ENCODE measurements at places on chromosomes 4 and X.

DNA sequence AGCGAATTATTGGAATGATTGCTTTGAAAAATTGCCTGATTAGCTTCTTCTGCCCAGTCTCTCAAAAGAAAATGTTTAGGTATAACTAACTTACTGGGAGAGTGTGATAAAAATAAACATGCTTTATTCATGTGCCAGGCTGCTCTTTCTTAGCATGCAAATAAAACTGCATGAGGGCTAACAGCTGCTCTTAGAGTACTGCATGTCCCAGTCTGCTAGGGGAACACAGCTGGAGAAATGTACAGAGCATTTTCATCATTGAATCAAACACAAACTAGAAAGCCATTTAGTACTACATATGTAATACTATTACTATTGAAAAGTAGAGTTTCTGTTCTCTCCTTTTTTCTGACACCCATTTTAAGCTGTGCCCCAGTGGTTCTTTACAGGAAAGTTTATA lies 726.0 kb downstream of the GRID2 start:
- DNase-seq, result no peak

DNA sequence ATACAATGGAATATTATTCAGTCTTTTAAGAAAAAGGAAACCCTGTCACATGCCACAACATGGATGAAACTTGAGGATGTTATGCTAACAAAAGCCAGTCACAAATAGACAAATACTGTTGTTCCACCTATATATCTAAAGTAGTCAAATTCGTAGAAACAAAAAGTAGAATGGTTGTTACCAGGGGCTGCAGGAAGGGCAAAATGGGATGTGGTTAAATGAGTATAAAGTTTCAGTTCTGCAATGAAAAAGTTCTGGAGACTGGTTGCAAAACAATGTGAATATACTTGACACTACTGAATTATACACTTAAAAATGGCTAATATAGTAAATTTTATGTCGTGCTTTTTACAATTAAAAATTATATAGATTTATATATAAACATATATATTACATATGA lies 12.2 kb downstream of the SPOCK3 start:
- no peak for DNase-seq

DNA sequence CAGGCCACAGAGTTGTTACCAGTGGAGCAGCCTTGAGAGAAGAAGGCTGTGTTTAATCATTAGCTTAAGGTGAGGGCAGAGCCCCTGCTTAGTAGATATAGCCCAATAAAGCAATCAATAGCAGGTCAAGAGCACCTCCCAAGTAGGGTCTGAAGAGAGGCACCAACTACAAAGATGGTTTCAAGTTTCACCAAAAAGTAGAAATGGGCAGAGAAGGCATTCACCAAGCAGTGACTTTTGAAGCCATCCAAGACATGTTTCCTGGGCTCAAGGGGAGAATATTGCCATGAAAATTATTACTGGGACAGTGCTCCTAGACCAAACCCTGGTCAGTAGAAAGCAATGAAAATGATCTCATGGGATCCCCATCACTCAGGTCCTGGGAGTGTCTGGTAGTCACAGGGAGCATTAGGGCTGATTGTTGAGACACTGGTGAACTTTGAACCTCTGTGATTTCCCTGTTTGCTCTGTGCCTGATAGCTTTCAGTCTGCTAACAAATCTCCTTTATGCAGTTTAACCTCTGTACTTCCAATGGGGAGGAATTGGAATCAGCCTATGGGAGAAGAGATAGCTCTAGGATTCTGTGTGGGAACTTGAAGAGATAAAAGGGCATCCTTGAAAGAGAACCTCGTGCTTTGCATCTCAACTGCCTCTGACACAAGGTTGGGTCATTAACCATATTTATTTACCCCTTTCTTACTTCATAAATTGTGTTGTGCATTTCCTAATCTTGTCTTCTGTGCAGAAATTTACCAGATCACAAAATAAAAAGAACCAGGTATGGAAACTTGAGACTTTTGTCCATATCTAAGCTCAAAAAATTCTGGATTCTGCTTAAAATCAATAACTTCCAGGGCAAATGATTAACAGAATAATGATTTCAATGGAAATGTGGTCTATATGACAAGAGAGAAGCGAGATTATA lies 9.3 kb upstream of the OTC start:
- DNase-seq, result no peak

DNA sequence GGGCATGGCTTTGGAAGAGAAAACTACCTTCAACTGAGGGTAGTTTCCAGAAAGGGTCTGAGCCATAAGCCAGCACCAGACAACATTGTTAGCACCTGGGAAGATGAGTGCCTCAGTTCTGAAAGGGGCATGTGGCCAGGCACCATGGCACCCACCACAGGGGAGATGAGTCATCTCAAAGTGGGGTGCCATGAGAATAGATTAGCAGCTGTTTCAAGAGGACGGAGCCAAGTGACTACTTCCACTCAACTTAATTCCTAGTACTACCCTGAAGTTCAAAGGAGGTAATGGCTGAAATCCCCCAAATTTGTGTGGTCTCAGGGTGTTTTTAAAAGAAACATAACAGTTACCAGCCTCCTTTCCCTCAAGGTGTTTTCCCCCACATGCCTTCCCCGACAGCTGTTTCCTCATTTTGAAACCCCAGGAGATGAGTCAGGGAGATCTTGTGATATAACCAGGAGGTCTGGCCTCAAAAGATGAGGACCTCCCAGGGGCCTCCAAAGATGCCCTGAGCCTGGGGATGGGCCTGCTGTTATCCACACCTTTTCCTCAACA lies 27.8 kb upstream of the FTHL17 start:
- DNase-seq, result no peak

GRCh38 chr4:43607400-43607799 lies 714.9 kb downstream of the GRXCR1 start:
- DNase-seq, result no peak

Data from activated T-helper 1 cell treated with anti-CD3 and anti-CD28 coated beads, Interleukin-2, amount 50 U/mL, for 16 hours (primary cell).